Daoy (cell line): ENCODE measurements at places on chromosomes 13 and 19. TPM values are rescaled to one million over a fixed set of nuclear protein-coding genes. Genes with fewer than 3 reads are reported as not detected.
A peak's percentile ranks its signal among the peaks of the same experiment; 100 is the strongest.

The CRLF1 gene
- total RNA-seq = 0.40 TPM in 1 of 2 replicates, not detected in the other

GRCh38 chr13:48000559-48001113 is 437 bp downstream of the SUCLA2 start:
- peak; percentile 4 for DNase-seq

DNA sequence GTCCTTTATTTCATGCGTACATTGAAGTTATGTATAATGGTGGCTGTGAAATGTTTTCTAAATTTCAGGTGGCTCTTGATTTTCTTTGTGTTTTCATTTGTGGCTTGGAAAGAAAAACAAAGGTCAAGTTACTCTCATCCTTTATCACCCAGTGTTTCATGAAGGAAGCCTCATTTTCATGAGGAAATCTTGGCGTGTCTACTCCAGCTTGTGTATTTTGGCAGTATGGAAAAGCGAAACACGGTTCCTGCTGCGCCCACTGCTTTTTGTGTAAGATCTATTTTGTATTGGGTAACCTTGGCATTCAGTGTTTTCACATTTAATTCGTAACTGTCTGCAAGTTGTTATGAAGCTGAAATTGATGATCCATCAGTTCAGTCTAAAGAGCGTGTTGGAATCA is 147.0 kb upstream of the RNF113B start:
- DNase-seq = no peak

GRCh38 chr13:113647351-113648215 is 10.4 kb downstream of the ATP4B start:
- DNase-seq = peak; percentile 80

The RNF17 gene
- total RNA-seq = not detected in 2 replicates

DNA sequence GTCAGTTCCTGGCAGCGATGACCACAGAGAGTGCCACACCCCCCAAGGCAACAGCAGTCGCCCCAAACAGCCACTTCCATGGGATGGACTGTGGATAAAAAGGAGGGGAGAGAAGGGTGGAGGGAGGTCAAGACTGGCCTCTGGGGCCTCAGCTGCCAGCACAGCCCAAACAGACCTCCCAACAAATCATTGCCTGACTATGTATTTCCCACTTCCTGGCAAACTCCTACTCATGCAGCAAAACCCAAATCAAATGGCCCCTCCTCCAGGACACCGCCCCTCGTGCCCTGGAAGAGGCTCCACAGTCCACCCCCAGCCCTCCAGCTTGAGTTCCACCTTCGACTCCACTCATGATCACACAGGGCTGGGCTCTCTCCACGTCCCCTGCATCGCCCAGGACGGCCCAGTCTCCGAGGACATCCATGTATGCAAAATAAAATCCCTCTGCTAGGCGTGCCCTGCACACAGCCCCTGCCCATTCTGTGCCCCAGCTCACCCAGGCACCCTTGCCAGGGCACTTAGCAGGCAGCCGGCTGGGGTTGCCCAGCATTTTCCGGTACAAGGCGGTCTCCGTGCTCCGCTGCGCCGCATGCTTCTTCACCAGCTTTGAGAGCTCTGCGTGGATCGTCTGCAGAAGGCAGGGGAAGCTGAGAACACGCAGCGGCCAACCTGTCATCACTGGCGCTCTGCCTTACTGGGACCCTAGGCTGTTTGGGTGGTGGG is 10.5 kb upstream of the ELL start:
- DNase-seq = no peak

The VASP gene
- 121 and 175 TPM in 2 replicates for total RNA-seq

DNA sequence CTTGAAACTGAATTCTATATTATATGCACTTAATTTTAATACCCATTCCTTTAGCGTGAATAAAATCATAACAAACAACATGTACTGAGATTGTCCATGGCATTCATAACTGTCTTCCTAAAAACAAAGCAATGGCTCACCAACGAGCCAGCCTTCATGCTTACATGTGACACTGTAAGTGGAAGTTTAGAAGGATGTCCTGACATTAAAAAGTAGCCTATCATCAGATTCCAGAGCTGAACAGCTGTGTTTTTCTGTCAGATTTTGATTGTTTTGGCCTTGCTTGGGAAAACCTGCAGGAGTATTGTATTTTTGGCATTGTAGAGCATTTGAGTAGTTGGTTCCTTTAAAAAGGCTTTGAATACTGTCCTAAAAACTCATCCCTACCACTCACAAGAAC is 21.3 kb downstream of the ANKRD10 start:
- DNase-seq = no peak

GRCh38 chr19:23788411-23788810 is 29.7 kb upstream of the ZNF681 start:
- DNase-seq = no peak

DNA sequence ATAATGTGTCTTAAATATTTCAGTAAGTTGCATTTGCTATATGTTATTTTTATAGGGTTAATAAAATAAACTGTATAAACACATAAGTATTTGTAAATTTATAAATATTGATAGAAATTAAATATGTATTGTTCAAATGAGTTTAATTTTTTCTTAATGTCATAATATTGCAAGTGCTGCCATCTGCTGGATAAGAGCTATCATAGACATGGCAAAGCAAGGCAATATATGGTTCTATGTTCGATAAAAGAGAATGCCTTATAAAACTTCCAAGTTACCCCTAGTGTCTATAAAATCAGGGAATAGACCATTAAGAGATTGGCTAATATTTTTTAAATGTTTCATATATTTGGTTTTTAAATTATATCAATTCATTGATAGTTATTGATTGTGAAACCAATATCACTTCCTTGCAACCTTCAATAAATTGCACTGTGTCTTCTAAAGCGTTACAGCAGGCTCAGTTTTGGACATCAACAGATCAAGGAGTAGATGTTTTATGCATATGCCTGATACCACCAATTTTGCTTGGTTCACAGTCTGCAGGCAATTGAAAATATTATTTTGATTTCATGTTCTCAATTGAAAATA is 29.0 kb upstream of the SLITRK6 start:
- peak; percentile 1 for DNase-seq

The ZNF99 gene
- total RNA-seq = not detected in 2 replicates

The ZNF324B gene
- total RNA-seq = 9.0 and 13.5 TPM in 2 replicates

DNA sequence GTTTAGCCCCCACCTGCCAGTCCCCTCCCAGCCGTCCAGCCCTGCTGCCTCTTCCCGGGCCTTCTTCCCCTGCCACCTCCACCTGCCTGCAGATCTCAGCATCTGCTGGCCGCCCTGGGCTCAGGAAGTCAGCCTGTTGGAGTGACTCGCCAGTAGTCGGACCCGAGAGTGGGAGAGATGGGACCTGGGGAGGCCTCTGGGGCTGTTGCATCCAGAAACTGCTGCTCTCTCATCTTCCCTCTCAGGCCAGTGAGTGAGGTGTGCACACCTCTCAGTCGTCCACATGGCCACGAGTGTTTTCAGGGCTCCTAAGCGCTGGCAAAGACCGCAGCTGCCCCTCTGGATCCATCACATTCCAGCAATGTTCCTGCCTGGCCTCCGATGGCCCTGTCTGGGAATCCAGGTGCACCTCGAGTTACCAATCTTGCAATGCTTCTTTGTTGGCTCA is 151.8 kb upstream of the SOX1 start:
- no peak for DNase-seq

GRCh38 chr19:56547535-56547934 is 8.8 kb downstream of the ZFP28 start:
- peak; percentile 3 for DNase-seq

The SLC25A41 gene
- total RNA-seq = not detected in 2 replicates

The CPB2 gene
- not detected in 2 replicates for total RNA-seq

- peak; percentile 50 for DNase-seq
Observed at GRCh38 chr13:31909864-31910551, 121.6 kb upstream of the FRY start.

The OR10H1 gene
- total RNA-seq = not detected in 2 replicates

GRCh38 chr13:20119960-20120359 is 40.9 kb downstream of the GJA3 start:
- DNase-seq = no peak

GRCh38 chr13:72430923-72431322 is 296.5 kb downstream of the MZT1 start:
- no peak for DNase-seq

The TMEM190 gene
- total RNA-seq = not detected in 2 replicates

DNA sequence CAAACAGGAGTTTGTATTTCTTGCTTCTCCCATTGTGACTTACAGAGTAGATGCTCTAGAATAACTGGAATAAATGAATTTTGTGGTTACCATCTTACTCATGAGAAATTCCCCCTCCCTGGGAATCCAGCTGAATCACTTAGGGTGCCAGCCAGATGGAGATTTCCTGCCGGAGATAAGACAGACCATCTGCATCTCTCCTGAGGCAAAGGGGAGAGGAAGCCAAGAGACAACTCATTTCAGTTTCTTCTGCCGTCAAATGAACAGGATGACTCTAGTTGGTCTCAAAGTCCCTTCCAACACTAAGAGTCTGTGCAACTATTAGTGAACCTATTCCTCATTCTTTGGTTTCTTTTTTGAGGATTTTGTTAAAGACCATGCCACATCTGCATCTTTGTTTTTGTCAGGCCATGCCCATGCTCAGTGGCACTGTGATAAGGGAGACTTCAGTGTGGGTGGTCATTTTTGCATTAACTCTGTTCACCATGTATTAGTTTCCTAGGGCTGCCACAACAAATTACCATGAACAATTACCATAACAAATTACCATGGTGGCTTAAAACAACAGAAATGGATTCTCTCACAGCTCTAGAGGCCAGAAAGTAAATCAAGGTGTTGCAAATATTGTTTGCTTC is 112.8 kb downstream of the NDFIP2 start:
- DNase-seq = peak; percentile 81

The HRC gene
- not detected in 2 replicates for total RNA-seq

DNA sequence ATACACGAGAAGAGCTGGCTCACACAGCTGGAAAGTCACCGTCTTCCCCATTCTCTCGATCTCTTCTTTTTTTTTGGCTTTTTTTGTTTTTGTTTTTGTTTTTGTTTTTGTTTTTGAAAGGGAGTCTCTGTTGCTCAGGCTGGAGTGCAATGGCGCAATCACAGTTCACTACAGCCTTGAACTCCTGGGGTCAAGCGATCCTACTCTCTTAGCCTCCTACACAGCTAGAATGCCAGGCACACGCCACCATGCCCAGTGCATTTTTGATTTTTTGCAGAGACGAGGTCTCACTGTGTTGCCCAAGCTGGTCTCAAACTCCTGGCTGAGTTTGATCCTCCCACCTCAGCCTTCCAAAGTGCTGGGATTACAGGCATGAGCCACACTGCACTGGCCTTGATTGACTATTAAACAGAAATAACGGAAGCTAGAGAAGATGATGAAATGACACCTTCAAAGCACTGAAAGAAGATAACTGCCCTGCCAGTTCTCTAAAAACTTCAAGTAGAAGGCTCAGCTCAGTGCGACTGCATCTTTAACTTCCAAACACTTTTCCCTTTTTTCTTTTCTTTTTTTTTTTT is 4.0 kb downstream of the FXYD3 start:
- DNase-seq = no peak

DNA sequence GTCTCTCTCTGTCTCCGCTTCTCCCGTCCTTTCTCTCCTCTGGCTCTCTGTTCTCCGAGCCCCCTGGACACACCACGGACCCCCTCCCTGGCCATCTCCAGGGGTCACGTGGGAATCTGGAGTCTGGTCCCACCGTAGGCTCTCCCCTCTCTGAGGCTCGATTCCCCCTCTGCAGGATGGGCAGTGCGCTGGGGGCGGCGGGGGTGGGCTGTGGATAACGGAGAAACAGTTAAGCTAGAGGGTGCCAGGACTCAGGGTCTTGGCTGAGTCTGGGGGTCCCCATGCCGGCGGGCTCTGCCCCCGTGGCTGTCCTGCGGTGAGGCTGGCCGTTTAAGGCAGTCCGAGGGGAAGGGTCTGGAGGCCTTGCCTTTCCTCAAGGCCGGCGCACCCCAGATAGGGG is 462 bp upstream of the MEIS3 start:
- no peak for DNase-seq

The FFAR3 gene
- not detected in 2 replicates for total RNA-seq

GRCh38 chr13:47413112-47413511 is 516.3 kb upstream of the HTR2A start:
- no peak for DNase-seq

GRCh38 chr19:5914358-5914774 is 312 bp downstream of the CAPS start:
- no peak for DNase-seq

GRCh38 chr13:94658926-94659597 is 53.3 kb downstream of the SOX21 start:
- DNase-seq = no peak

DNA sequence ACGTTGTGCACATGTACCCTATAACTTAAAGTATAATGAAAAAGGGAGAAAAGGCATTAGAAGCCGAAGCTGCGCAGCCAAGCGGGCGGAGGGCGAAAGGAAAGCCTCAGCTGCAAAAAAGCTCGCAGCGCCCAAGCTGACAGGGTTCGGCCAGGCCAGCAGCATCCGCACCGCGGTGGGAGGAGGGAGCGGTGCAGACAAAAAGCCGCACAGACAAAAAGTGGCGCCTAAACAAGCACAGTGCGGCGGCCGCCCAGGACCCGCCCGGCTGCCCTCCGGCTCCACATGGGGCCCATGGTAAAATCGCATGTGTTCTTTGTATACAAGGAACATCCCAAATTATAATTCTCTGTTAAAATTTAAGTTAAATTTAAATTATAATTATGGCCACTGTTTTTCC is 42.4 kb downstream of the PSG3 start:
- peak; percentile 36 for DNase-seq

The HSD11B1L gene
- total RNA-seq = 2.2 and 6.3 TPM in 2 replicates

GRCh38 chr19:19487950-19488874 is 27.1 kb downstream of the TSSK6 start:
- DNase-seq = no peak

DNA sequence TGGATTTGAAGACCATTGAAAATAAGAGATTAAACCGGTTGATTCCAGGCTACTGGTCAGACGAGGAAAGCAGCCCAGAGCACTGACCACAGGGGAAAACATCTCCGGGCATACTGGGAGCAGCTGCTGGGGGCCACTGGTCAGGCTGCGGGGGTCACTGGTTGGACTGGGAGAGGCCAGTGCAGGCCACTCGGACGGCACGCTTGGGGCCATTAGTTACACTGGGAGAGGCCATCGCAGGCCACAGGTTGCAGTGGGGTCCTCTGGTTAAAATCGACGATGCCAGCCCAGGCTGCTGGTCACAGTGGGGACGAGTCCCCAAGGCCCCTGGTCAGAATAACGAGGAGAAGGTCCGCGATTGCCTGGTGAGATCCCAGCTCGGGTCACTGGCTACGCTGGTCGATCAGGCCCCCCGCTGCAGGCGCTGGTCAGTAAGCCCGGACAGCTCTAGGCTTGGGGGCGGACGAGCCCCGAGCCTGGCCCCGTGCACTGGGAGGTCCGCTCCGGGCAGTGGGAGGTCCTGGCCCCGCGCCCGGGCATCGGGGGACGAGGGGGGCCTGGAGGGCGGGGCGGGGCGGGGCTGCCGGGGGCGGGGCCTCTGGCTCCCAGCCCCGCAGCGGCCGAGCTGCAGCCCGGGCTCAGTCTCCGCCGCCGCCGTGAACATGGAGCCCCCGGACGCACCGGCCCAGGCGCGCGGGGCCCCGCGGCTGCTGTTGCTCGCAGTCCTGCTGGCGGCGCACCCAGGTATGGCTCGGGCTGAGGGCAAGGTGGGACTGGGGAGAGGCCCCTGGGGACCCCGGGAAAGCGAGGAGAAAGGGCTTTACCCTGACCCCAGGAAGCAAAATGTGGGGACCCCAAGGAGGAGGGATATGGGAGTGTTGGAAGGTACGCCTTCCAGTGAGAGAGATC is at the start of gene BCAM:
BCAM (plus strand) TSS at position 641 of the 909 bp plus-strand sequence; CDS start at position 663, 22 bp downstream.
- DNase-seq = peak; percentile 79

The OCEL1 gene
- total RNA-seq = 0.18 and 1.6 TPM in 2 replicates
